ENCODE measurements at places on chromosomes 1 and 21.

GRCh38 chr1:93905734-93906133, 3.5 kb downstream of the GCLM start:
- peak; percentile 18 for DNase-seq
- no peak overlapping the region for H3K27ac ChIP-seq
- peaks cover 16% of the 10 kb centered on the region for H3K4me1 ChIP-seq
- no peaks in the 10 kb centered on the region for H3K36me3 ChIP-seq
- no peaks in the 10 kb centered on the region for H3K27me3 ChIP-seq

DNA sequence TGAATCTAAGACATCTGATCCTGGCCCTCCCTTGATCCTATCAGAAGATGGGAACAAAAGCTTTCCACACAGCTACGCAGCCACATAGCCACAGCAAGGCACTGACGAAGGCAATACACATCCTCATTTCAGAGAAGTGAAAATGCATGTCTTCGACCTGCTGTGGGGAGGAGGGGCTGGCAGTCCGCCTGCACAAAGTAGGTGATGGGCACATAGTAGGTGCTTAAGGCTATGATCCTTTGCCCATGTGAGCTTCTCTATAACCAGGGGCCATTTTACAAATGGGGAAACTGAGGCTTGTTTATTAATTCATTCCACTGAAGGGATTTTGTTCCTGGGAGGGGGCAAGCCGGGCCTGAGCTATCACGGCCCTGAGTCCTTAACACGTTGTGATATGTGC, 94.2 kb downstream of the PAX7 start:
- H3K27me3 ChIP-seq = peaks cover 72% of the 10 kb centered on the region
- H3K4me3 ChIP-seq = no peak overlapping the region
- no peak overlapping the region for H3K27ac ChIP-seq

DNA sequence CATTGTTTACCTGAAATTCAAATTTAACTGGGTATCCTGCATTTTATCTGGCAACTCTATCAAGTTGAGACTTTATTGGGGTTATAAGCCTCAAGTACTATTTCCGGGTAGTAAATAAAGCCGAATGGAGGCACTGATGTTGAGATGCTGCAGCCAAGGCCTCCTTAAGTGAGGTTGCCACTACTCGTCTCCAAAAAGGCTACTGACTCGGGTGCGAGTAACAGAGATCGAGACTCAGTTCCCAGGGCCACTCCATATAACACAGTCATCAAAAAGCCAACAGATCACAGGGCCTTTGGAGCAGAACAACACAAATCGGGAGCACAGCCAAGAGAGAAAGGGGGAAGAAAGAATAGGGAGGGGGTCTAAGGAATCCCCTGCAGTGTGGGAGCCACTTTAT, 524 bp downstream of the COPA start:
- H3K36me3 ChIP-seq = peaks cover 63% of the 10 kb centered on the region
- H3K4me1 ChIP-seq = peaks cover 29% of the 10 kb centered on the region
- H3K27me3 ChIP-seq = no peaks in the 10 kb centered on the region

DNA sequence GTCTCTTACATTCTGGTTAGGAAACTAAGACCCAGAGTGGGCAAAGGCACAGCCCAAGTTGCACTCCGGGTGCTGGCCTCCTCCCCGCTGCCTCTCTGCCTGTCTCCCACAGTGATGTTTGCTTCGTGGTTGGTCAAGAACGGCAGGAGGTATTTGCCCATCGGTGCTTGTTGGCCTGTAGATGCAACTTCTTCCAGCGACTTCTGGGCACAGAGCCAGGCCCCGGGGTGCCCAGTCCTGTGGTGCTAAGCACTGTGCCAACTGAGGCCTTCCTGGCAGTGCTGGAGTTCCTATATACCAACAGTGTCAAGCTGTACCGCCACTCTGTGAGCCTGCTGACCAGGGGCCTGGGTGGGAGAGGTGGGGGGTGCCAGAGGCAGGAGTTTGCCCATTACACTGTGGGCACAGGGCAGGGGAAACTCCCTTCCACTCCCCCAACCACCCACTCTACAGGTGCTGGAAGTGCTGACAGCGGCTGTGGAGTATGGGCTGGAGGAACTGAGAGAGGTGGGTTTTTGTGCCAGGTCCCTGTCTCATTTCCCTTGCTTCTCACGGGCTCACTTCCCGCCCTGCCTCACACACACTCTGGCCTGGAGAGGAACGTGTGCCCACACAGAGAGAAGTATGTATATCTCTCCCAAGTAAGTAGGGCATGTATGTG, 1.9 kb downstream of the BTBD19 start:
- no peaks in the 10 kb centered on the region for H3K27me3 ChIP-seq
- no peak overlapping the region for H3K4me3 ChIP-seq
- H3K27ac ChIP-seq = peak overlapping the region; percentile 100
- peak; percentile 97 for DNase-seq
- peaks cover 69% of the 10 kb centered on the region for H3K36me3 ChIP-seq
- peaks cover 49% of the 10 kb centered on the region for H3K4me1 ChIP-seq

Measured in MCF 10A (cell line).